ENCODE measurements at places on chromosomes 2 and 18.

DNA sequence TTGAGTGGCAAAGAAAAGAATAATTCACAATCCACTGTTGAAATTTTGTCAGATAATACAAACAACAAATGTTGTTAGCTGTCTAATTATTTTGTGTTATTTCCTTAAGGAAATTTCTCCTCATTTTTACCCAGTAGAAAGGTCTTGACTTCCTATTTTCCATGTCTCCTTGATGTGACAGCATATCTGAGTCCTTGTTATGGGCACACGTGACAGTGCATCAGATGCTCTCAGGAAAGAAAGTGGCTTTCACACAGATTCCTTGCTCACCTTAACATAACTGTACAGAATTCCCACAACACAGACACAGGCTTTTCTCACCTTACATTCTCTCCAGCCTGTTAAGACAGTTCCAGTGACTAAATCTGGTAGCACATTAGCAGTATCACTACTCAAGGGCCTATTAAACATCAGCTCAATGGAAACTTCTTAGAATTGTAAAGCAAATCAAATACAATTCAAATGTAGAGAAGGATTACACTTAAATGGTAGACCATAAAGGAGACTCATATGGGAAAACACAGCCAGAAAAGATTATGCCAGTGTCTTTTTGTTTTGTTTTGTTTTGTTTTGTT, 30.2 kb upstream of the GPR55 start:
- no peak for DNase-seq

DNA sequence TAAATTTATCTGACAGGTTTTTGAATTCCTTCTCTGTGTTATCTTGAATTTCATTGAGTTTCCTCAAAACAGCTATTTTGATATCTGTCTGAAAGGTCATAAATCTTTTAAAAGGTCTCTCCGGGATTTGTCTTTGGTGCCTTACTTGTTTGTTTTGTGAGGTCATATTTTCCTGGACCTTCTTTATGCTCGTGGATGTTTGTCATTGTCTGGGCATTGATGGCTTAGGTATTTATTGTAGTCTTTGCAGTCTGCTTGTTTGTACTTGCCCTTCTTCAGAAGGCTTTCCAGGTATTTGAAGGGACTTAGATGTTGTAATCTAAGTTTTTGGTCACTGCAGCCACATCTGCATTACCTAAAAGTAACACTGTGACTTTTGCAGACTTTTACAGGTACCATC, 355.2 kb downstream of the PARD3B start:
- DNase-seq: no peak

- no peak for DNase-seq
Measured at GRCh38 chr2:236587861-236588815, 18.5 kb downstream of the ACKR3 start.

DNA sequence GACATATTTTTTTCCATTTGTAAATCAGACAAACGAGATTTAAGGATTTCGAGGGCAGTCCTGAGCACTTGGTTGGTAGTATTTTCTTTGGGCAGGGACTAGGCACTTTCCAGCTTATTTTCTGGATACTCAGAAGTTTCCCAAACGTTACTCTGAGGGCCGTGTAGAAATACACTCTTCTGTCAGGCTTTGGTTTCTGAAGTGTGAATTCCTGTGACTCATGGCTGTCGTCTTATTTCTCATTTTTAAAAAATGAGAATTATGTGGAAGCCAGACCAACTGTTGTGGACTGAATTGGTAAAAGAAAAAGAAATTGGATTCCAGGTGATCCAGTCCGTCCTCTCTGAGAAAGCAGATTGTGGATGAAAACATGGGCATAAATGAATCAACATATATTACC, 658.6 kb upstream of the FANCL start:
- no peak for DNase-seq

- no peak for DNase-seq
Measured at GRCh38 chr2:86253424-86253823, 54.2 kb downstream of the MRPL35 start.

- no peak for DNase-seq
Measured at GRCh38 chr2:235924675-235925063, 243.5 kb downstream of the GBX2 start.

- peak; percentile 65 for DNase-seq
Measured at GRCh38 chr2:74334931-74335333, 8.3 kb downstream of the SLC4A5 start.

- DNase-seq: peak; percentile 63
Measured at GRCh38 chr18:47215554-47216138, 35.8 kb downstream of the SKOR2 start.

DNA sequence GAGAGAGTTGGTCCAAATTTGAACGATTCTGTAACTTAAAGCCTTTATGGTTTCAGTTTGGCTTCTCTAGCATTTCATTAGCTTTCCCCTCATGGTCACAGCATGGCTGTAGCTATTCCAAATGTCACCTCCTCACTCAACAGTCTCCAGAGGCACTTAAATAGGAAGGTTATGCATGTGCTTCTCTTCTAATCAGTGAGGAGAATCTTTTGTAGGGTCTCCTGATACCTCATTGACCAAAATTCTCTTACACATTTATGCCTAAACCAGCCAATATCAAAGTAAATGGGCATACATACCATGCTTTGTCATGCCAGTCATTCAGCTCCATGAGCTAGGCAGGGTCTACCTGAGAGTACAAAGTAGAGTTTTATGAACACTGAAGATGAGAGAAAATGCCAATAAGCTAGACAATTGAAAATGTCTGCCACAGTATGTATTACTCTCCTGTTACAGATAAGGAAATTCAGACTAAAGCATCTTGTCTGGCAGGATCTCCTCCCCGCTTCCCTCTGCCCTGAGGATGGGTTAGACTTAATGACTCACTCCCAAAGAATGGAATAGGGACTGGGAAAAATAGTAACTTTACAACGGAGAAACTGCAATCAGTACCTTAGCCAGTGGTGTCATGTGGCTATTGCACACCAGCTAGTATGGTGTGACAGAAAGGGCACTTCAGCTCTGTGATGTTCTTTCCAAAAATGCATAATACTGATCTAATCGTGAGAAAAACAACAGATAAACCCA, 15.4 kb downstream of the DSG2 start:
- no peak for DNase-seq

DNA sequence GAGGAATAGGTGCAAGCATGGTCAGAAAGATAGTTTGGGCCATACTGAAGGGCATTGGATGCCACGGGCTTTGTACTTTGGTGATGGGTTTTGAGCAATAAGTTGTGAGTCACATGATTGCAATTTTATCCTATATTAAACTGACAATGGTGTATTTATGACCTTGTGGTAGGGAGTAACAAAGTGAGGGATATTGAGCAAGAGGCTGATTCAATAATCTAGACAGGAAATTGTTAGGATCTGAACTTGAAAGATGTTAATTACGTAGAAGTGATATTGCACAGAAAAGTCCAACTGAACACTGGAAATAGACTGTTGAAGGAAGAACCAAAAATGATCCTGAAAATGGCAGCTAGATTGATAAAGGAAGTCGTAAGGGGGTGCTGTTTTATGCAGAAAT, 46.6 kb upstream of the TCF4 start:
- DNase-seq: no peak

DNA sequence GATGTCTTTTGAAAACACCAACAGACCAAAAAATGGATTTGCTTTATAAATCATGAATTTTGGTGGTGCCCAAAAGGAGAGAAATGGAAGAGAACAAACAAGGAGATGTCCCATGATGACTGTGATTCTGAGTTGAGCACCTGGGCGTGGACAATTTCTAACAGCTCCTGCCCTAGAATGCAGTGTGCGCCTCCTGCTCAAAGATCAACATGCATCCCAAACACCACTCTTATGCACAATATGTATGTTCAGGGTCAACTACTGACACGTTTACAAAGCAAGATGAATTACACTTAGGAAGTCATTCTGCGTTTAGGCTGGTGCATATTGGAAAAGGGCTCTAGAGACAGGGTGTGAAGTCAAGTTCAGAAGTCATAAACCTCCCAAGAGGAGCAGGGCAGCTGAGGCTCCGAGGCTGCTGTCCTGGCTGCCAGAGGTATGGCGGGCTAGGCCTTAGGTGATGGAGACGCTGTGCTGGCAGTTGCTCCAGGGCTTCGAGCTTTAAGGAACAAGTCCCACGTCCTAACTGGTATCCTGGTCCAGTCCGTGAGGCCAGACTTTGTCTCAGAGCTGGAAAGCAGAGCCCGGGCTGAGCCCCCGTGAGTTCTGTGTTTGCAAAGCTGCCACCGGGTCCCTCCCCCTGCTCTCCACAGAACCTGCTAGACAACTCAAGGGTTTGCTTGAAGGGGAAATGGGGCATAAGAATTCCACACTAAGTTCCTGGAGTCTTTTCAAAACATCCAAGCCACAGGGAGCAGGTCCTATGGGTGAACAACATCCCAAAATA, 74.0 kb downstream of the ZNF516 start:
- no peak for DNase-seq

GRCh38 chr2:231720987-231721966, 13.0 kb downstream of the PTMA start:
- no peak for DNase-seq

GRCh38 chr2:188819011-188819410, 155.2 kb upstream of the COL3A1 start:
- no peak for DNase-seq

- no peak for DNase-seq
Measured at GRCh38 chr2:150303281-150303680, 184.2 kb downstream of the RND3 start.

GRCh38 chr2:239396881-239397681, 3.7 kb downstream of the HDAC4 start:
- no peak for DNase-seq

- no peak for DNase-seq
Measured at GRCh38 chr2:86038291-86039081, 67.2 kb downstream of the POLR1A start.

DNA sequence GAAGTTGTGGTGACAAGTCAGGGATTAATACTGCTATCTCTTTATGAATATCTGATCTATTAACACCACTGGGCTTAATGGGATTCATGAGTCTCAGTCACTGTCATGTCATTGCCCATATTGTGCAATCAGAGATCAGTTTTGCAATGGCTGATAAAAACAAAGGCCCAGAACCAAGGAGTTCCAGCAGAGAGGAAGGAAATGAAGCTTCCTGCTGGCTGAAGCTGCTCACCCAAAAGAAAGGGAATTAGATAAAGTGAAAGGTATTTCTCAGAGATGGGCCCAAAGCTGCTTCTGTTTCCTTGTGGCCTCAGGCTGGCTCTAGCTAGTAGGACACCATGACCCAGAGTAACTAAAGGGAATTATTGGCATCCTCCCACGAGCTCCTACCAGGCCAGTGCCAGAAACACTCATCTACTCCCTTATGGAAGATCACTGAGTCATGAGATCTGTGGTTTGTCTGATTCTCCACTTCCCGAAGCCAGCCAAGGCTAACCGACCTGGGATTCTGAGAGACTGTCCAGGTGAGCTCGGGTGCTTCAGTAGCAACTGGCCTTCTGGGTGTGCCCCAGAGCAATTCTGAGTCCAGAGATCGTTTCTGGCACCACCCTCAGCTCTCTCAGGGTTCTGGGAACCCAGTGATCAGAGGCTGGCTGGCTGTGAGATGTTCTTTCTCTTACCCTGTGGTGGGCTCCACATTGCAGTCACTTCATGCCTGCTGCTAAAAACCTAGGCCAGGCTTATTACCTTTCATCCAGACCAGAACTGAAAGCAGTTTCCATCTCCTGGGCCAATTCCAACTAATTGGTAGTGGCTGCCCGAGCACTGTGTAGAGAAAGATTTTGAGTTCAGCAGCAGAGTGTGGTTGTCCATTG, 129.5 kb upstream of the PELI1 start:
- DNase-seq: no peak

DNA sequence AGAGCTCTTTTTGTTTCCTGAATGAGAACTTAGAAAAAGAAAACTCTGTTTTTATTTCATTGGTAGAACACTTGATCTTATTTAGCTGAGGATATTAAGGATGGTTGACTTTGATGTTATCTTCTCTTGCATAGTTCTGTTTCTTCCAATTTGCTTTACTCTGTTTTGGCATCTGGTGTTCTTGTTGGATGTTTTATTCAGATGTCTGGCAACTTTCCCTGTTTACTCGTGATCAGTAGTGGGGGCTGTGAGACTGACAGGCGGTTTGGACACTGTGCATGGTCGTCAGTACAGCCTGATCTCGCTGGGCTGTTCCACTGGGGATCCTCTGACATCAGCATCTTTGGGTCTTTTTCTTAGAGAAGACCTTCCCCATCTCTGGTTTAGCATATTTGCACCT, 100.1 kb downstream of the TSN start:
- no peak for DNase-seq

- no peak for DNase-seq
Measured at GRCh38 chr2:11832531-11832930, 86.1 kb downstream of the LPIN1 start.

GRCh38 chr2:45207101-45207500, 197.8 kb upstream of the SIX2 start:
- DNase-seq: no peak

Measured in NCI-H1694 (cell line).